Stimulated activated CD8-positive, alpha-beta memory T cell treated with anti-CD3 and anti-CD28 coated beads, Interleukin-2, amount 100 ng/mL, for 1 hour (primary cell): ENCODE measurements at places on chromosomes 2 and 18.

DNA sequence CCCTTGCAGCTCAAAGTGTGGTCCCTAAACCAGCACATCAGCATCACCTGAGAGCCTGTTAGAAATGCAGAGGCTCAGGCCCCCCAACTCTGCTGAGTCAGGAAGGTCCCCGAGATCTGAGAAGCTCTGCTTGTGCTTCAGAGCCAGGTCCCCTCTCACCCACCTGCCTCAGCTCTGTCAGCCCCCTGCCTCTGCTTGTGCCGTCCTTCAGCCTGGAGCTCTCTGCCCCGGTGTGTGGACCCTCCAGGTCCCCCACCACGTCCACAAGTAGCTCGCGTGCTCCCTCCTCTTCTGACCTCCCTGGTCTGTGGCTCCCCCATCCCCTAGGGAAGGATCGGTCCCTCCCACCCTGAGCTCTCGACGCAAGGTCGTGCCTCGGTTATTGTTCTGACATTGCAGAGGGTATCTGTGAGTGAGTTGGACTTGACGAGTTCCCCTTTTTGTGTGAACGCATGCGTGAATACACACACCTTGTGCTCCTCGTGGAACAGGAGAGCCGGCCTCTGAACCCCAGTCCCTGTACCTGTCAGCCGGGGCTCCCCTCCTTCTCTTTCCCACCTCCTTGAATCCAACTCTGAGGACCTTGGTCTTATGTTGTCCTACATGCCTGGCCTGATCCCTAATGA lies 75.5 kb upstream of the TAF1B start:
- no peak for DNase-seq

GRCh38 chr2:157259386-157259785 lies 1.9 kb downstream of the GALNT5 start:
- no peak for DNase-seq

GRCh38 chr2:45483997-45484396 lies 127.1 kb downstream of the SRBD1 start:
- no peak for DNase-seq

- DNase-seq, result no peak
Observed at GRCh38 chr2:130328710-130329109, 14.0 kb upstream of the IMP4 start.

GRCh38 chr2:47214990-47215389 lies 59.9 kb upstream of the STPG4 start:
- DNase-seq, result no peak

- DNase-seq, result no peak
Observed at GRCh38 chr2:180787330-180787729, 193.1 kb upstream of the UBE2E3 start.

GRCh38 chr2:30866974-30867373 lies 59.7 kb upstream of the CAPN13 start:
- DNase-seq, result no peak

- no peak for DNase-seq
Observed at GRCh38 chr2:123303731-123304130, 721.4 kb upstream of the CNTNAP5 start.

- DNase-seq, result no peak
Observed at GRCh38 chr2:112055730-112056625, 909 bp downstream of the TMEM87B start.

DNA sequence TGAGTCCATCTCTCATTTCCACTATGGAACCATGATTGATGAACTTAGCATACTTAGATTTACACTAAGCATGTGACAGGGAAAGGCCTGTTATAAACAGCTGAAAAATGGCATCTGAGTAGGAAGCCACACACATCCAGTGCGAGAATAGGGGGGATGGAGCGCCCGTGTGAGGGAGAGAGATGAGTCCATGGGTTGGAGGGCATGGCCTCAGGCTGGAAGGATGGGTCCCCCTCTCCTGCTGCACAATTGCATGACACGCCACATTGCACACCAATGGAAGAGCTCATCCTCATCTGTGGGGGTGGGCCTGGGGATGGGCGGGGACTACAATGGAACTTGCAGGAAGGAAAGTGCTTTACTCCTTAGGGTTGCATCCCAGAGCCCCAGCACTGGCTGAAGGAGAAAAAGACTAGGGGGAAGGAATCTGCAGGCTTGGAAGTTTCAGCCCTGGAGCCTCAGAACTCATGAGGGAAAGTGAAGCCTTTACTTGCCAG lies 46.4 kb upstream of the CXCR4 start:
- DNase-seq, result no peak

GRCh38 chr18:33495278-33495677 lies 54.8 kb upstream of the CCDC178 start:
- DNase-seq, result no peak

GRCh38 chr2:6310256-6311215 lies 555.2 kb downstream of the CMPK2 start:
- no peak for DNase-seq

- no peak for DNase-seq
Observed at GRCh38 chr18:23172591-23173380, 37.5 kb downstream of the CABLES1 start.

- DNase-seq, result no peak
Observed at GRCh38 chr2:160608599-160608998, 115.0 kb upstream of the RBMS1 start.

DNA sequence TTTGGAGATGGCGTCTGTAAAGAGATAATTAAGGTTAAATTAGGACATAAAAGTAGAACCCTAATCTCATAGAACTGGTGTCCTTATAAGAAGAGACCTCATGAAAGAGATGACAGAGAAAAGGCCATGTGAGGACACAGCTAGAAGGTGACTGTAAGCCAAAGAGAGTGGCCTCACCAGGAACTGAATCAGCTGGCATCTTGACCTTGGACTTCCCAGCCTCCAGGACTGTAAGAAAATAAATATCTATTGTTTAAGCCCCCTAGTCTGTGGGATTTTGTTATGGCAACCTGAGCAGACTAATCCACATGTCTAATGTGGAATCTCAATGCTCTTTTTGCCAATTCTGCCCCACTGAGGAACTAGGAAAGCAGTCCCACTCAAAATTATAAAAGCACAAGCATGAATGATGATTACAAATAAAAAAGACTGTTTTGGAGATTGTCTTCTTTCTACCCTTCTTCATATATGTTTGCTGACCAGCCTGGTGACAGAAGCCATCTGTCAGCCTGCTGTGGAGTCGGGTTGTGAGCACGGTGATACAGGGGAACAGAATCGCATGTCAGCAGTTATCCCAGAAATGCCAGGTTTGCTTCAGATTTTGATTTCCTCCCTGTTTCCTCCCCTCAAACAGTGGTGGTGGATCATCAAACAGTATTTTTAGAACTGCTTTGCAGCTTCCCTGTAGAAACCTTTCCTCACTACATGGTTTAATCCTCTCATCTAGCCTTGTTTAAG lies 54.2 kb downstream of the INPP4A start:
- DNase-seq, result no peak
